Aorta (tissue), 5 donors: ENCODE measurements at places on chromosomes 6 and 20.

DNA sequence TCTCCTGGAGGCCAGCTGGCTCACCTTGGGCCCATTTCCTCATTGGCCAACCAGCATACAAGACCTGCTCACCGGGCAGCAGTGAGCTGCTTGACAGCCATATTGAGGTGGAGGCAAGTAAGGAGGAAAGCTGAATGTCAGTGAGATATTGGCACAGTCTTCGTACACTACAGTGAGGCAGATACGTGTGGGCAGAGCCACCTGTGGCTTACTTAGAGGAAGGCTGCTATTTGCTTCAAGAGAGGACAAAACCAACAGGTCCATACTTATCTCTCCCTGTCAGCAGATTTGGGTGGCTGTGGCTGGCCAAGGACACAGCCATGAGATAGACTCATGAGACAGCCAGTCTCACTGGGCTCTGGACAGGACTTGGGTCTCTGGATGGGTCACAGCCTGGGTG lies 15.1 kb upstream of the MCM3 start:
- no peaks in the 10 kb centered on the region for H3K27me3 ChIP-seq
- H3K4me1 ChIP-seq: no peaks in the 10 kb centered on the region
- no peak for DNase-seq
- no peak overlapping the region for H3K4me3 ChIP-seq
- H3K36me3 ChIP-seq: no peaks in the 10 kb centered on the region

GRCh38 chr6:157323255-157323965 lies at the start of gene TMEM242:
Gene TMEM242 (minus strand): TSS chr6:157323519. CDS start chr6:157323499, 20 bp downstream.
- peak; percentile 95 for DNase-seq
- H3K27ac ChIP-seq: peak within 1 kb of the TSS; percentile 12
- H3K4me3 ChIP-seq: peak within 1 kb of the TSS; percentile 68

DNA sequence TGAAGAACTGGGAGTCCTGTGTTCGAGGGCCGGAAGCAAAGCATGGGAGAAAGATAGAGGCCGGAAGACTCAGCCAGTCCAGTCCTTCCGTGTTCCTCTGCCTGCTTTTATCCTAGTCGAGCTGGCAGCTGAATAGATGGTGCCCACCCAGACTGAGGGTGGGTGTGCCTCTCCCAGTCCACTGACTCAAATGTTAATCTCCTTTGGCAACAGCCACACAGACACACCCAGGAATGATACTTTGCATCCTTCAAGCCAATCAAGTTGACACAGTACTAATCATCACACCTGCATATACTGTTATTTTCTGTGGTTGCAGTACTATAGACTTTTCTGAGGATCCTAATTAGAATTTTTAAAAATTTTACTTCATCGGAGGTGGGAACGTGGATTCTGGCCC lies 21.3 kb downstream of the PCMTD2 start:
- no peaks in the 10 kb centered on the region for H3K27me3 ChIP-seq
- no peak overlapping the region for H3K4me3 ChIP-seq
- no peak for DNase-seq
- no peaks in the 10 kb centered on the region for H3K4me1 ChIP-seq

DNA sequence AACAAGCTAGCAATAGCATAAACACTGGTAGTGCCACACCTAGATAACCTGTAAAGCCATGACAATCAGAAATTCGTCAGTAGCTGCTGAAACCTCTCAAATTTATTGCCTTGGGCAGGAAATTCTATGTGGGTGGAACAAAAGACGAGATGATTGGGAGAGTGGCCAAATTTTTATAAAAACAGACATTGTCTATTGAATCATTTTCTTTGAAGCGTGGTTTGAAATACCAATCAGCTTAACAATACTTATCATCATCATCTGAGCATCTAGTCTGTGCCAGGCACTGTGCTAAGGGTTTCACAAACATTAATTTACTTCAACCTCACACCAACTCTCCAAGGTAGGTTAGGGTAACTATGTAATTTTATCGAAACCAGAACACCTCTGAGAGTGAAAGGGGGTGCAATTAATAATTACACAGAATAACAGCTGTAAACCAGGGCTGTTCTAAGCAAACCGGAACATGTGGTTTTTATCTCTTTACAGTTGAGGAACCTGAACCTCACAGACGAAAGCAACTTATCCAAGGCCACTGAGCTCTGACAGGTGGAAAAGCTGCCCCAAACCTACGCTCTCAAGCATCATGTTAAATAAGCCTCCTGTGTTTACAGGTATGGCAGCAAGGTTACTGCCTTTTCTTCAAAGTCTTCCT lies 43.4 kb downstream of the NHSL1 start:
- no peak for DNase-seq
- H3K36me3 ChIP-seq: no peaks in the 10 kb centered on the region
- H3K4me1 ChIP-seq: no peaks in the 10 kb centered on the region
- H3K27ac ChIP-seq: no peak overlapping the region

DNA sequence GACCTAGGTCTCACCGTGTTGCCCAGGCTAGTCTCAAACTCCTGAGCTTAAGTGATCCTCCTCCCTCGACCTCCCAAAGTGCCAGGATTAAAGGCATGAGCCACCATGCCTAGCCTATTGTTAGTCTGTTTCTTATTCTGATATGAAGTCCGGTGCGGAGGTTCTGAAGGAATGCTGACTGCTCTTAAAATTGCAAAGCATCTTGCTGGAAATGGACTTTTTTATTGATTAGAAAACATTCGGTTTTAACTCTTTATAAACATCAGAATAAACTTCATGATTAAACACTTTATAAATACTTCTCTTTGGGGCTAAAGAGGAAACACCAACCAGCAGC lies 3.2 kb downstream of the TNFAIP3 start:
- DNase-seq: no peak
- H3K4me1 ChIP-seq: no peaks in the 10 kb centered on the region

- H3K27ac ChIP-seq: no peak overlapping the region
- H3K4me1 ChIP-seq: no peaks in the 10 kb centered on the region
- H3K4me3 ChIP-seq: no peak overlapping the region
- no peaks in the 10 kb centered on the region for H3K27me3 ChIP-seq
- DNase-seq: no peak
These were observed 423.2 kb downstream of the GRIK2 start for GRCh38 chr6:101816716-101817115.

DNA sequence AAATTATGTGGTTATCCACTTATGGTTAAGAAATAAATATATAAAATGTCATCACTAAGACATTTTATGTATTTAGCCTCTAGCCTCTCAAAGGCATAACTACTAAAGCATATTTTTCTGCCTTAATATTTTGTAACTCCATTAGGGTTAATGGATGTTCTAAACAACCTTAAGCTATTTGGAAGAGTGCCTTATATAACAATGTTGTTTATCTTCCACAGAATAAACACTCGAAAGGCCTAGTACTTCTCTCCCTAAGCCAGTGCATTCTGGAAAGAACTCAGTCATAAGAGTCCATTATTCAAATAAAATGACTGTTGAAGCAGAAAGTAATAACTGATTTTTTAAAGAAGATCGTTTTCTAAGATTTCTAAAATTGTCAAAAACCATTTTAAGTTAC lies 15.0 kb upstream of the PRIM2 start:
- DNase-seq: no peak
- H3K36me3 ChIP-seq: no peaks in the 10 kb centered on the region
- no peaks in the 10 kb centered on the region for H3K27me3 ChIP-seq

GRCh38 chr6:167507376-167507945 lies 182.6 kb downstream of the TTLL2 start:
- DNase-seq: peak; percentile 65
- no peaks in the 10 kb centered on the region for H3K4me1 ChIP-seq
- H3K27ac ChIP-seq: no peak overlapping the region
- H3K36me3 ChIP-seq: no peaks in the 10 kb centered on the region
- no peak overlapping the region for H3K4me3 ChIP-seq

DNA sequence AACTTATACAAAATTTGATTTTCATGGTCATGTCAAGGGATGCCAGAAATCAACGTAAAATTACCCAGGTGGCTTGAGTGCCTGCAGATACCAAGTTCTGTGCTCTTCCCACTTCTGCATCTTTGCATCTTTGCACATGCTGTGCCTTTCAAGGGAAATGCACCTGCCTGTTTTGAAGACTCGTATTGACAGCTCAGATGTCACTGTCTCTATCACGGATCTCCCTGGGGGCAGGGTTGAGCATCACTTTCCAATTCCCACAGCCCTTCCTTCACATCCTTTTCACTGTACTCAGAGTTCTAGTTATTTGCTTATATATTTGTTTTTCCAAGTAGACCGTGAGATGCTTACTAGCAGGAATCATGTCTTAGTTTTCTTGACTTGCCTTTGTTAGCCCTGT lies 274.2 kb downstream of the CDH26 start:
- no peaks in the 10 kb centered on the region for H3K36me3 ChIP-seq
- DNase-seq: no peak
- H3K27me3 ChIP-seq: no peaks in the 10 kb centered on the region
- no peak overlapping the region for H3K27ac ChIP-seq
- H3K4me3 ChIP-seq: no peak overlapping the region
- H3K4me1 ChIP-seq: no peaks in the 10 kb centered on the region

- H3K4me3 ChIP-seq: no peak overlapping the region
- no peaks in the 10 kb centered on the region for H3K4me1 ChIP-seq
- no peaks in the 10 kb centered on the region for H3K36me3 ChIP-seq
- no peak for DNase-seq
- H3K27me3 ChIP-seq: no peaks in the 10 kb centered on the region
- no peak overlapping the region for H3K27ac ChIP-seq
These were observed 823.9 kb downstream of the PHF3 start for GRCh38 chr6:64459411-64459944.

DNA sequence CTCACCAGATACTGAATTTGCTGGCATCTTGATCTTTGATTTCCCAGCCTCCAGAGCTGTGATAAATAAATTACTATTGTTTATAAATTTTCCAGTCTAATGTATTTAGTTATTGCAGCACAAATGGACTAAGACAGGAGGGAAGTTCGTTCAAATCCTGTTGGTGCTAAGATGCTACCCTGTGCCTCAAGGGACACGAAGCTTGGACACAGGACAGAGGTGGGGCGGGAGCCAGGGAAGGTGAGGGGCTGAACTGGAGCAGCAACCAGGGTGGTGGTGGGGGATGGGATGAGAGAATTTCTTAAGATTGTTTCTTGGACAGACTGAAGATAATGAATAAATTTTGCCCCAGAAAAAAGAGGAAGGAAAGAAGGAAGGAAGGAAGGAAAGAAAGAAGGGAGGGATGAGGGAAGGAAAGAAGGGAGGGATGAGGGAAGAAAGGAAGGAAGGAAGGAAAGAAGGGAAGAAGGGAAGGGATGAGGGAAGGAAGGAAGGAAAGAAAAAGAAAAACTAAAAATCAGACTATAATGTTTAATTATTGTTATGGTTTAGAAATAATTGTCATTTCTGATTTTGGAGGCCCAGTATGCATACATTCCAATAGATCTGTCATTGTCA lies 127.2 kb downstream of the CDC5L start:
- H3K27me3 ChIP-seq: no peaks in the 10 kb centered on the region
- no peak overlapping the region for H3K27ac ChIP-seq
- no peak for DNase-seq
- no peaks in the 10 kb centered on the region for H3K4me1 ChIP-seq
- no peaks in the 10 kb centered on the region for H3K36me3 ChIP-seq

GRCh38 chr6:16965689-16966088 lies 136.2 kb upstream of the STMND1 start:
- no peak overlapping the region for H3K4me3 ChIP-seq
- H3K27me3 ChIP-seq: peaks cover 2% of the 10 kb centered on the region

GRCh38 chr6:77143659-77144447 lies 319.4 kb downstream of the HTR1B start:
- H3K27me3 ChIP-seq: no peaks in the 10 kb centered on the region
- no peak overlapping the region for H3K4me3 ChIP-seq
- H3K4me1 ChIP-seq: no peaks in the 10 kb centered on the region
- no peaks in the 10 kb centered on the region for H3K36me3 ChIP-seq

DNA sequence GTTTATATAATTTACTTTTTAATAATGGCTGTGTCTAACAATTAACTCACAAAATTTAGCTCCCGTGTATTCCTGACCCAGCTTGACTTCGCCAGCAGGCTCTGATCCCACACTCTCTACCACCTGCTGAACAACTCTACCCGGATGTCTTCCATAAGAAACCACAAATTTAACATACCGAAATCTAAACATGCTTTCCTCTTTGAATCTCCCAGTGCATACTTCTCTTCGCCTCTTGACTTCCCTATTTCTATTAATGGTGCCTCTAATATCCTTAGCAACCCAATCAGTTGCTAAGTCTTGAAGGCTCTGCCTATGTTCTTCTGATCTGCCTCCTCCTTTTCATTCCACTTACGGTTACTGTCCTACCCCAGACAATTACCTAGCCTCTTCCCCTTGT lies 4.6 kb upstream of the MYB start:
- H3K4me1 ChIP-seq: no peaks in the 10 kb centered on the region
- H3K27ac ChIP-seq: no peak overlapping the region
- no peaks in the 10 kb centered on the region for H3K27me3 ChIP-seq
- no peaks in the 10 kb centered on the region for H3K36me3 ChIP-seq

DNA sequence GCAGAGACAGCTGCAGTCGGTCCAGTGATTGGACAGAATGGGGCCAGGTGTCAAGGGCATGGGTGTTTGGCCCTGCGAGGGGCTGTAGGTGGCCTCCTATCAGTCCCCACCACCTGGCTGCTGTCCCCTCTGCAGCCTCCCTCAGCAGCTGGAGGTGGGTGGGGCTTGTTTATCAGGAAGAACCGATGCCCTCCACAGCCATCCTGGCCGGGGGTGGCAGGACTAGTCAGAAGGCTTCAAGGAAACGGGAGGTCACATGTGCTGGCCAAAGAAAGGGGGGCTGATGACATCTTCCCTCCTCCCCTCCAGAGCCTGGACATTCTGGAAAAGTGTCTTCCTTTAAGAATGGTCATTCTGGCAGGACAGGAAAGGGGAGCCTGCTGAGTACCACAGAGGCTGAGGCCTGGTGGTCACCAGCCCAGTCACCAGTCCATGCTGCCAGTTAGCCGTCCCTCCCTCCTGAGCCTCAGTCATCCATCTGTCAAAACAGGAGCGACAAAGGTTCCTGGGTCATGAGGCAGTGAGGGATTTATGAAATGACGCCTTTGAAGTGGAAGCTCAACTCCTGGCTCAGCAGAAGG lies 4.1 kb downstream of the FAM210B start:
- H3K27ac ChIP-seq: no peak overlapping the region
- H3K4me3 ChIP-seq: no peak overlapping the region
- no peaks in the 10 kb centered on the region for H3K4me1 ChIP-seq
- DNase-seq: no peak

- H3K27me3 ChIP-seq: no peaks in the 10 kb centered on the region
- H3K4me3 ChIP-seq: no peak overlapping the region
- no peaks in the 10 kb centered on the region for H3K36me3 ChIP-seq
These were observed 76.7 kb downstream of the PSMB1 start for GRCh38 chr6:170476360-170476759.
